SJSA1 (cell line): ENCODE measurements at places on chromosomes 4 and X. TPM values are rescaled to one million over a fixed set of nuclear protein-coding genes. Genes with fewer than 3 reads are reported as not detected.

GRCh38 chr4:97942137-97942536 is 201.1 kb downstream of the STPG2 start:
- H3K27ac ChIP-seq: no peak overlapping the region
- H3K36me3 ChIP-seq: no peaks in the 10 kb centered on the region
- H3K27me3 ChIP-seq: no peaks in the 10 kb centered on the region
- no peak for DNase-seq
- no peaks in the 10 kb centered on the region for H3K4me1 ChIP-seq

- no peaks in the 10 kb centered on the region for H3K27me3 ChIP-seq
- no peaks in the 10 kb centered on the region for H3K36me3 ChIP-seq
- no peak overlapping the region for H3K27ac ChIP-seq
Observed at GRCh38 chr4:150063128-150063527, 15.1 kb upstream of the DCLK2 start.

DNA sequence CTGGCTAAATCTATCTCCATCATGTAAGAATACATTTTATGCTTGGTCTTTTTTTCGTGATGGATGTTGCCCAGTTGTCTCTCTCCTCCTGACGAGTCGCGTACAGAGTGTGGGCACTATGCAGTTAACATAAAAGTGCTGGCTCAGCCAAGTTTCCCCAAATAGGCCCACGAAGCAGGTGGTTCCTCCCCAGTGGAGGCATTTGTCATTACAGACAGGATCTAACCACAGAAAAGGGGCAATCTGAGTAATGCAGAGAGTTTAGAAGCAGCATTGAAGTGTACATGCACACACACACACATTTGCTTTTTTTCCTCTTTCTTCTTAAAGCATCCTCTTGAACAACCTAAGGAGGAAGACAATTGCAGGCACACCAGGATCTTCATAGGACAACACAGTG is 188.7 kb upstream of the VCX start:
- no peak overlapping the region for H3K27ac ChIP-seq
- no peaks in the 10 kb centered on the region for H3K27me3 ChIP-seq
- no peak for DNase-seq
- no peak overlapping the region for H3K4me3 ChIP-seq
- no peaks in the 10 kb centered on the region for H3K4me1 ChIP-seq

- H3K4me3 ChIP-seq: peak within 1 kb of the TSS; percentile 44
- peaks cover 13% of the 10 kb centered on the region for H3K4me1 ChIP-seq
- H3K27me3 ChIP-seq: peaks cover 5% of the 10 kb centered on the region; the same call in 1 of the 2 replicates
- H3K27ac ChIP-seq: no peak within 1 kb of the TSS
- H3K36me3 ChIP-seq: no peaks in the 10 kb centered on the region
Observed at GRCh38 chr4:1792832-1793495, at the start of gene FGFR3. Gene FGFR3 (plus strand): TSS chr4:1793293. CDS start chr4:1793935, 642 bp downstream.

DNA sequence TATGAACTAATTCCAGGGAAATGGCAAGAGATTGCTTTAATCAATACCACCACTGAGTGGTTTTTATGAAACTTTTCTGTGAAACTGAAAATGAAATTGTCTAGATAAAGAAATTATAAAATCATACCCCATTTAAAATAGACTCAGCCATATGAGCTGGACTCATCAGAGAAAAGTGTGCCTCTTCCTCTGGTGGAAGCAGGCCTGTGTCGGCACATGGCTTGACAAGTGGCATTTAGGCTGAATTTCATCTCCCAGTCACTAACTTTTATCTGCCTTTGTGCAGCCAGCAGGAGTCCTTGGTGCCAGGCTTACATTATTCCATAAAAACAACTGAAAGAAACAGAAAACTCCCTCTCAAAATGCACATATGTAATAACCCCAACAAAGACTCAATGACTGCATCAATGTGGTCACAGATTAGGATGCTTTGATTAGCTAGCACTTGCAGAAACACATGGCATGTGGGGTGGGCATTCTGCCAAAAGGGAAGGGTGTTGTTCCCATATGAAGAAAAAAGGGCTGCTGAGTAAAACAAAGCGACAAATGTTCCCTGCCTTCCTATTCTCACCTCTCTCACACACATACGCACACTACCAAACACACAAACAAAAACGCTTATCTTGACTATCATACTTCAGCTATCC is 232.3 kb downstream of the PABPC4L start:
- no peaks in the 10 kb centered on the region for H3K4me1 ChIP-seq
- H3K4me3 ChIP-seq: no peak overlapping the region
- no peaks in the 10 kb centered on the region for H3K36me3 ChIP-seq
- DNase-seq: no peak

DNA sequence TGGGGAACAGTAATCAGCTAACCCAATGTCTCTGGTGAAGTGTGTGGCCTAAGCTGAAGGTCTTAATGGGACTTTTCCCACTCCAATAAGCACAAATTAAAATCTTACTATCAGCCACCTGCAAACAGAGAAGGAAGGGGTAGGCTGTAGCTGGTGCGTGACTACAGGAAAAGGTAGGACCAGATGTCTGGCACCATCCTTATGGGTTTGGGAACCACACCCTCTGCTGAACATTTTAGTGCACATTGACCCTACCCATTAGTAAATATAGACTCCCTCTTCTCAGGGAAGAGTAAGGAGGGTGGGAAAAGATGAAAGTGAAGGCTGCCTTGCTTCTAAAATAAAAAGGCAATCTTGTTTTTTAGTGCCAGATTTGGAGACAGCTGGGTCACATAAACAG is 602.8 kb downstream of the FAT4 start:
- H3K4me1 ChIP-seq: peaks cover 11% of the 10 kb centered on the region; the same call in 1 of the 2 replicates
- H3K27ac ChIP-seq: no peak overlapping the region
- no peak for DNase-seq
- H3K36me3 ChIP-seq: no peaks in the 10 kb centered on the region
- H3K4me3 ChIP-seq: no peak overlapping the region

DNA sequence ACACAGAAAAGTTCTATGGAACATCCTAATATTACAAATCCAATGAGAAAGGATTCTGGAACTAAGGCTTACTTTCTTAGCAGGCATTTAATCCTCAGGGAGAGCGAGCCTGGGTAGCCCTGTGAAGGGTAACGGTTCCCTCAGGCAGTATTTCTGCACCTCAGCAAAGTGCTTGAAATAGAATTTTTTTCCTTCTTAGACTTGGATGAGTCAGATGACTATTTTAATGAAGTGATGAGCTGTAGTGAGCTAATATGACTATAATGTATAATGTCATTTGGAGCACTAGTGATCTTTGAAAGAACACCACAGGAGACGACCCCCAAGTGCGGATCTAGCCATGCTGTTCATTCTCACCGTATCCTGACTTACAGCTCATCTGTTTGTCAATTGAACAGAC is 493.0 kb upstream of the FAM241A start:
- H3K27ac ChIP-seq: no peak overlapping the region
- no peaks in the 10 kb centered on the region for H3K36me3 ChIP-seq
- no peaks in the 10 kb centered on the region for H3K4me1 ChIP-seq
- peaks cover 8% of the 10 kb centered on the region for H3K27me3 ChIP-seq

GRCh38 chr4:186984105-186984644 is 260.5 kb upstream of the FAT1 start:
- H3K4me1 ChIP-seq: peaks cover 20% of the 10 kb centered on the region
- no peak overlapping the region for H3K27ac ChIP-seq
- no peak for DNase-seq

DNA sequence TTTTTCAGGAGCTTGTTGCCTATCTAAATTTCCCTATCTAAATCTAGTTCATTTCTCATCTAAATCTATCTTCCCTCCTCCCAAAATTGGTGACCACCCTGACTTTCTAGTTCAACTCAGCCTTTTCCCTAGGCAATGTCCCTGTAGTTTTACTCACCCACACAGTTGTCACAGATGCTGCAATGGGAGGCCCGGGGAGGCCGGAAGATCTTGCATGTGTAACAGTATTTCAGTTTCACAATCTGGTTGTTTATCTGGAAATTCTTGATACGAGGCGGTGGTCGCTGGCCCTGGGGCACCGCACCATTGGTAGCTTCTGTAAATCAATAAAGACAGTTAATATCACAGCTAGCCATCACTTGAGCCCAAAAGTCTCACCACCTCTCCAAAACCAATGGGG is 20.2 kb downstream of the ZDHHC9 start:
- no peak for DNase-seq
- H3K4me3 ChIP-seq: no peak overlapping the region
- peaks cover 5% of the 10 kb centered on the region; the same call in 1 of the 2 replicates for H3K36me3 ChIP-seq
- no peaks in the 10 kb centered on the region for H3K4me1 ChIP-seq
- no peak overlapping the region for H3K27ac ChIP-seq

DNA sequence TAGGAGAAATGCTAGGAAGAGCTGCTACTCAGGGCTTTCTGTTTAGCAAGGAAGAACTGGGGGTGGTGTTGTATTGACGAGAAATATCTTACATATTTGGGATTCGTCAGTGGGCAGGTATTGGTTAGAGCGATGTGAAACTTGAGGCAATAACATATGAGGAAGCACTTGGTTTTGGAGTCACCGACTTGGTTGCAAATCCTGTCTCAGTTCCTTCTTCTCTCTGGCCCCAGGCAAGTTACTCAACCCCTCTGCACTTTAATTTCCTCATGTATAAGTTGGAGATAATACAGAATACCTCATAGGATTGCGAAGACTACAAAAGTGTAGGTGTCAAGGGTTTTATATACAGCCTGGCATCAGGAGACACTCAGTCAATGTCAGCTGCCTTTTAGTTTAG is 34.1 kb downstream of the GPAT3 start:
- no peaks in the 10 kb centered on the region for H3K36me3 ChIP-seq
- no peak for DNase-seq
- H3K27ac ChIP-seq: no peak overlapping the region
- H3K27me3 ChIP-seq: no peaks in the 10 kb centered on the region
- H3K4me1 ChIP-seq: no peaks in the 10 kb centered on the region

DNA sequence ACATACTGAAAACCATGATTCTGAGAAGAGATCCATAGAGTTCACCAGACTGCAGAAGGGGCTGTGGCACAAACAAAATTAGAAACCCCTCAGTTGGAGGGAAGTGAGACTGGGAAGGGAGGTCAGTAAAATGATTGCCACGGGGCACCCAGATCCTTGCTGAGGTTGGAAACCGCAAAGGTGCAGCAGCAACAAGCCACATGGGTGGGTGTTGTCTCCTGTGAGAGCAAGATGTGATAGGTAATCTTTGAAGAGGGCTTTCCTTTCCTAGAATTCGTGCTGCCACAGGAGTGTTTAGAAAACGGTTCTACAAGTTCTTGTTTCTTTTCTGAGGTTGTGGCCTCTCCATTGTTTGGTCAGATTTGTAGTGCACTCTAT is 85.5 kb downstream of the NFKB1 start:
- H3K36me3 ChIP-seq: peaks cover 86% of the 10 kb centered on the region
- no peaks in the 10 kb centered on the region for H3K27me3 ChIP-seq
- H3K4me3 ChIP-seq: no peak overlapping the region
- H3K4me1 ChIP-seq: no peaks in the 10 kb centered on the region
- no peak for DNase-seq
- no peak overlapping the region for H3K27ac ChIP-seq

- H3K36me3 ChIP-seq: no peaks in the 10 kb centered on the region
- DNase-seq: no peak
- H3K27me3 ChIP-seq: no peaks in the 10 kb centered on the region
- no peak within 1 kb of the TSS for H3K27ac ChIP-seq
- no peak within 1 kb of the TSS for H3K4me3 ChIP-seq
Observed at GRCh38 chrX:101290957-101291603, at the start of gene TAF7L. Gene TAF7L (minus strand): TSS chrX:101291334. CDS start chrX:101287543, 3,791 bp downstream.

- H3K27ac ChIP-seq: no peak overlapping the region
Observed at GRCh38 chr4:96593422-96593821, 753.5 kb downstream of the PDHA2 start.

GRCh38 chrX:119095936-119096335 is 23.1 kb downstream of the CT47C1 start:
- H3K36me3 ChIP-seq: no peaks in the 10 kb centered on the region
- no peak overlapping the region for H3K4me3 ChIP-seq
- H3K27me3 ChIP-seq: no peaks in the 10 kb centered on the region
- DNase-seq: no peak

DNA sequence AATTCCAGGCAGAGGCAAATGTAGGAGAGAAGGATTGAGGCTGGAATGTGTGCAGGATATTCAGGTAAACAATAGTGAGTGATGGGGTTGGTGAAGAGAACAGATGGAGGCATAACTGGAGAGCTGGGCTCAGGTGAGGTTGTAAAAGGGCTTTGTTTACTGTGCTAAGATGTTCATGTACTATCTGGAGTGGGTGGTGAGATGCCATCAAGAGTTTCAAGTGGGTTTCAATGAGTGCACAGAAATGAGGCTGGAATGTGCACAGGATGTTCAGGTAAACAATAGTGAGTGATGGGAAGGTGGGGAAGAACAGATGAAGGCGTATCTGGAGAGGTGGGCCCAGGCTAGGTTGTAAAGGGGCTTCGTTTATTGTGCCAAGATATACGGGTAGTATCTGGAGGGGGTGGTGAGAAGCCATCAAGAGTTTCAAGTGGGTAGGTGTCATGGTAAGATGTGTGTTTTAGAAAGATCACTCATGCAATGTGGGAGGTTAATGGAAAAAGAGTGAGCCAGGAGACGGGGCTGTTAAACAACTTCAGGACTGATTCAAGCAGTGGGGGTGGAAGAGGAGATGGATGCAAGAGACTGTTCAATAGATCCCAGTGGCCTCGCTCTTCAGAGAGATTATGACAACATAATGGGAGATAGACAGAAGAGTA is 25.4 kb upstream of the NMU start:
- H3K4me3 ChIP-seq: no peak overlapping the region
- H3K27me3 ChIP-seq: 0 out of 2 replicates have a peak, but pooled peaks cover 3% of the 10 kb centered on the region
- no peak for DNase-seq
- H3K4me1 ChIP-seq: no peaks in the 10 kb centered on the region
- H3K36me3 ChIP-seq: no peaks in the 10 kb centered on the region

DNA sequence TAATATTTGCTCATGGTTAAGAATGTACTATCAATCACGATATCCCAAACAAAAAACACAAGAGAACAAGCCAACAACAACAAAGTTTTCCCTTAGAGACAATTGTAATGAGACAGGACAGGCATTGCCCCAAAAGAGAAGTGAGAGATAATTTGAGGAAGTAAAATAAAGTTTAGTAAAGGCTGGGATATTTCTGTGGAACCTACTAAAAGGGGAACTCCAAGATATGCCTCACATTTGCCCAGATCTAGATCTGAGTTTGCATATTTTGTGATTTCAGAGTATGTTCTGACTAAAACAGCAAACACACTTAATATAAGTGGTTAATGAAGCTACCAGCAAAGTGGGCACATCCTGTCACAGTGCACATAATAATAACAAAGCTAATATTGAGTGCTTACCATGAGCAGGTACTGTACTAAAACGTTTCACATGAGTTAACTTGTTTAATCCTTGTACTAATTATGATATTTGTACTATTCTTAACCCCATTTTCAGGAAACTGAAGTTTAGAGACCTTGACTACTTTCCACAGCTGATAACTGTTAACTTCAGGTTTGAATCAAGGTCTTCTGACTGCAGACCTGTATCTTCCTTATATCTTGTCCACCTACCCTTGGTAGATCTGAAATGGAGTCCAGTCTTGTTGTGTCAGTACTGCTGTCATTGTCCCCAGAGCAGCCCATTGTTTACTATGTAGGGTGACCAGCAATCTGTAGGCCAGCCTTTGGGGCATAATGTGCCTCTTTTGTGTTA is 26.0 kb upstream of the BMP2K start:
- no peak overlapping the region for H3K27ac ChIP-seq
- H3K27me3 ChIP-seq: no peaks in the 10 kb centered on the region
- H3K36me3 ChIP-seq: no peaks in the 10 kb centered on the region
- no peak for DNase-seq
- H3K4me3 ChIP-seq: no peak overlapping the region

GRCh38 chr4:109177096-109177810 is 125.2 kb downstream of the COL25A1 start:
- H3K4me1 ChIP-seq: no peaks in the 10 kb centered on the region
- no peak for DNase-seq
- H3K4me3 ChIP-seq: no peak overlapping the region
- H3K27me3 ChIP-seq: 0 out of 2 replicates have a peak, but pooled peaks cover 4% of the 10 kb centered on the region
- H3K36me3 ChIP-seq: no peaks in the 10 kb centered on the region

The FRMD7 gene
- not detected in 2 replicates for total RNA-seq

The SLC25A4 gene
- total RNA-seq: 9.4 and 13.2 TPM in 2 replicates

The DDX53 gene
- not detected in 2 replicates for total RNA-seq

The PIGA gene
- 5.1 and 12.2 TPM in 2 replicates for total RNA-seq

The RPS6KA6 gene
- 2.4 and 5.9 TPM in 2 replicates for total RNA-seq

The MAGEA4 gene
- total RNA-seq: not detected in 2 replicates

The ATP8A1 gene
- total RNA-seq: 0.42 and 0.53 TPM in 2 replicates

The BMP15 gene
- total RNA-seq: not detected in 2 replicates

The ADH1A gene
- not detected in 2 replicates for total RNA-seq

The NDUFA1 gene
- total RNA-seq: 82.7 and 118 TPM in 2 replicates
